Hypothalamus (tissue), 51 donors: ENCODE measurements at places on chromosomes 6 and 20.

- no peak for DNase-seq
Measured at GRCh38 chr6:68238097-68238601, 396.9 kb upstream of the ADGRB3 start.

GRCh38 chr6:29919506-29920445 lies 22.6 kb upstream of the HLA-A start:
- no peak for DNase-seq

DNA sequence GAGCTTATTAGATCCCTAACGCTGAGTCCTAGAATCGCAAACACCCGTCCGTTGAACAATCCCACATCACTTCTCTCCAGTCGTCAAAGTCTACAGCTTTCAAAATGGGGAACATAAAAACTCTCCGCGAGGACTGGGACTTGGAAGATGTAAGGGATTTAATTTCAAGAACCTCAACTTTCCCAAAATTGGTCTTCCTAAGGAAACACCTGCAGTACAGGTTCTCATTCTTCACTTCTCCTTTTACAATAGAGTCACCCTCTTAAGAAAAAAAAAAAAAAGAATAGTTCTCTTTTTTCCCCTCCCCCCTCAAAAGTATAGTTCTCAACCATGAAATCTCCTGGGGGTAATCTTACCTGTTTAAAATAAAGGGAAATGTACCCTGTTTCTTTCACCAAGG lies 6.6 kb upstream of the ZBTB22 start:
- DNase-seq = no peak

- DNase-seq = no peak
Measured at GRCh38 chr6:167721291-167721690, 105.4 kb upstream of the AFDN start.

- no peak for DNase-seq
Measured at GRCh38 chr6:12286373-12287110, 3.6 kb upstream of the EDN1 start.

- DNase-seq = no peak
Measured at GRCh38 chr6:76792394-76792793, 670.9 kb downstream of the HTR1B start.

GRCh38 chr6:127691146-127691545 lies 114.2 kb downstream of the C6orf58 start:
- DNase-seq = no peak
